ENCODE measurements at places on chromosomes 1 and 21.

DNA sequence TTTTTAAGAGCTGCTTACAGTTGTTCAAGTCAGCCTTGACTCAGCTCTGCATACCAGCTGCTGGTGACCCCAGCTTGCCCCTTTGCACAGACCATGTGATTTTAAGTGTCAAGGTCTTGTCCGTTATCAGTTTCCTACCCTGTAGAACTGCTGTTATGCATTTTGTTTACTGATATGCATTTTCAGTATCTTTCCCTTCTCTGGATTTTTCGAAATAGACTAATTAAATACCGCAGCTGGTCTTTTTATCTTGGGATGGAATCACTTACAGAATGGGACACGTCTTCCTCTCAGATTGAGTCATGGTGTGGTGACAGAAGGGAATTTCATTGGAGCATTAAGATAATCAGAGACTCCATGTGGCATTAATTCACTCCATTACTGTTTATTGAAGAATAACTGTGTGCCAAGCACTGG lies 145.6 kb downstream of the FMN2 start:
- no peak for DNase-seq

DNA sequence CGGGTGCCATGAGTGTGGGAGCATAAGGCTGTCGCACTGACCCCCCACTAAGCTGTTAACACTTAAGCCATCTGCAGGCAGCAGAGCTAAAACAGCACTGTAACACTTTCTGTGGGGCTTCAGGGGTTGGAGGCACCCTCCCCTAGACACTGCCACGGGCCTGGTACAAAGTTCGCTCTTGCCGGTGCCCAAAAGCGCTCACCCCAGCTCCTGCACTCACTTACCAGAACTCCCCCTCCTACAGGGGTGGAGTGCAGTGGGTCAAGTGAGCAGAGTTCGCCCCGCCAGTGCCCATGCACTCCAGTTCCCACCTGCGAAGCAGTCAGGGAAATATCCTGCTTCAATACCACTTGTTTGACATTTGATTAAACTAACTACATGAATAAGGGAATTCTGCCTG lies 46.3 kb upstream of the CFAP298 start:
- no peak for DNase-seq

- DNase-seq, result no peak
These were observed 21.1 kb upstream of the LAMC2 start for GRCh38 chr1:183164963-183165362.

DNA sequence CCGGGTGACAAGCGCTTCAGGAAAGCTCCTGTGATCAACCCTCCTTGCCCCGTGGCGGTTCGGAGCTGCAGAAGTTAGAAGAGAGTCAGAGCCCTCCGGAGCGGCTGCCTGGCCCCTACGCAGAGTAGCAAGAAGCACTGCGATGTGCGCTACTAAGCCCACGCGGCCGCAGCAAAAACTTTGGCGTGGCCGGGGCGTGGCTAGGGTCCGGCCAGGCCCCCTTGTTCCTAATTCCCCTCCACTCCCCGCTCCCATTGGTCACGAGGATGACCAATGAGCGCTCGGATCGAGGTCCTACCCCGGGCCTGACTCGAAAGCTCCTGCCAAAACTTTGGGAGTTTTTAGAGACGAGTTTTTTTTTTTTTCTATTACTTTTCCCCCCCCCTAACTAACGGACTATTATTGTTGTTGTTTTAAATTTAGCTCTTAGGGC lies at the start of gene HLX:
HLX (plus strand) TSS at position 368 of the 433 bp plus-strand sequence. CDS start 415 bp downstream, outside the sequence.
- no peak for DNase-seq

DNA sequence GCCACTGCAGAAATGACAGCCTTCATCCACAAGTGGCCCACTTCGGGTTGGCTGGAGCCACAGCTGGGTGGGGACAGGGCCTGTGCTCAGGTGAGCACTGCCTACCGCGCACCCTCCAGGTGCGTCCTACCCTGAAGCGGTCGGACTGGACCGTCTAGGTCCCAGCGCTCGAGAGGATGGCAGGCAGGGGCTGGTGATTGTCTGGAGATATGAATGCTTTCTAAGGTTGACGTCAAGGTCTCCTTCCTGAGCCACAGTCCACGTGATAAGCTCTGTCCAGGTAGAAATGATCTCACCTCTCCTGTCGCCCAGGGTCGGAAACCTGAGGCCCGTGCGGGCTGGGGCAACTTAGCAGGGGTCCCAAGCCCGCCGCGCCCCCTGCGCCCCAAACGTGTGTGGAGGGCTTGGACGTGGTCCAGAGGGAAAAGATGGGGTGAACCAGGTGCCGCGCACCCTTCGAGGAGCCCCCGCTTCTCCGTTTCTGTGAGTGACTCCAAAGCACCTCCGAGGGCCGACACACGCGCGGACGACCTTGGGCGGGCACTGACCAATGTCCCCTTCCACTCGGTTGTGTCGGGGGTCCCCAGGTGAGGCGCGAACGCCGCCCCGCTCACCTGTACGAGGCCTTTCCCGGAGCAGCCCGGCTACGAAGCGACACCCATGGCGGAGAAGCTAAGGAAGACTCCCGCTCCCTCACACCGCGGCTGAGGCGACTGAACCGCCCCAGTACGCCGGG lies 853 bp upstream of the DOP1B start:
- DNase-seq, result peak; percentile 90

- no peak for DNase-seq
These were observed 2.4 kb downstream of the HMGB4 start for GRCh38 chr1:33866281-33866680.

All from NCI-H2029 (cell line).